ENCODE measurements at places on chromosomes 6 and 20.

- no peak for DNase-seq
Measured at GRCh38 chr20:35446356-35447078, 8.5 kb upstream of the GDF5 start.

DNA sequence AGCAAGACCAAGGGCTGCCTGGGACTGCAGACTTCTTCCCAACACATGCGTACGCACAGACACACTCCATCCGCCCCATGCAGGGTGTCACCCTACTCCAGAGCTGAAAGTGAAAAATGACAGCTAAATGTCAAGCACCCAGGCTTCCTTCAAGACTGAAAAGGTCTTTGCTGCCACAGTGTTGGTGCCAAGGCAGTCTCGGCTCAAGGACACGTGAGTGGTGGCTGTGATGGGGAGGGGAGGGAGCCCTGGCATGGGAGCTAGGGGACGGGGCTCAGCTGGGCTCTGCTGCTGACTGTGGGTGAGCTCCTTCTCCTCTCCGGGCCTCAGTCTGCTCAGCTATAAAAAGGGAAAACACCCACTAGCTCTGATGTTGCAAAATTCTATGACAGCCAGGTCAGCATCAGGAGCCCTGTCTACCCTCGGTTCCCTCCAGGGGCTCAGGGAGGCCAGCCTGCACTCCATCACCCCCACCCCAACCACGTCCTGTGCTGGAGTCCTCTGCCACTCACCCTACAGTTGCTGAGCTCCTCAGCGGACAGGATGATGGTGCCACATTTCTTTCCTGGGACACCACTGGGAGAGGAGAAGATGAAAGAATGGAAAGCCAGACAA is 47.6 kb downstream of the CPNE5 start:
- no peak for DNase-seq

- no peak for DNase-seq
Measured at GRCh38 chr6:15250187-15251168, 4.6 kb downstream of the JARID2 start.

DNA sequence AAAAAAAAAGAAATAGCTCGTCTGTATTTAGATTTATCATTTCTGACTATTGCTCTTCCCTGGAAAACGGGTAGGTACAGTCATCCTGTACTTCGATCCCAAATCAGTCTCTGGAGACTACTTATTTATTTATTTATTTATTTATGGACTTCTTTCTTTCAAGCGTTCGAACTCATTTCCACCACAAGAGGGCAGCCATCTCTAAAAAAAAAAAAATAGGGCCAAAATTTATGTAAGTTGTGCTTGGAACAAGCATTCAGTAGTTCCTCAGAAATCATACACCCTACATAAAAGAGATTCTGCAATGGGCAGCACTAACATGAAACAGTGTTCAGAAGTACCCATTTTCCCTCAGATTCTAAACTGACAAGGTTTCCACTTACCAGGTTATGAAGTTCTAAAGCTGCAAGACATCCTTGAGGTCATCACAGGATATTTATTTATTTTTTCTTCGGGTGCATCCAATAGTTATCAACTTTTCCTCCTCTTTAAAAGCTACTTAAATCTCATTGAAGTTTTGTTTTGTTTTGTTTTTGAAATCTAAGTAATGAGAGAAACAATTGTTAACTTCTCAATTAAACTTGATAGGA is 1.9 kb upstream of the BMP2 start:
- peak; percentile 66 for DNase-seq

GRCh38 chr6:11692451-11693376 is 85.9 kb downstream of the ADTRP start:
- DNase-seq = no peak

GRCh38 chr20:40329321-40329720 is 359.7 kb downstream of the MAFB start:
- DNase-seq = no peak

DNA sequence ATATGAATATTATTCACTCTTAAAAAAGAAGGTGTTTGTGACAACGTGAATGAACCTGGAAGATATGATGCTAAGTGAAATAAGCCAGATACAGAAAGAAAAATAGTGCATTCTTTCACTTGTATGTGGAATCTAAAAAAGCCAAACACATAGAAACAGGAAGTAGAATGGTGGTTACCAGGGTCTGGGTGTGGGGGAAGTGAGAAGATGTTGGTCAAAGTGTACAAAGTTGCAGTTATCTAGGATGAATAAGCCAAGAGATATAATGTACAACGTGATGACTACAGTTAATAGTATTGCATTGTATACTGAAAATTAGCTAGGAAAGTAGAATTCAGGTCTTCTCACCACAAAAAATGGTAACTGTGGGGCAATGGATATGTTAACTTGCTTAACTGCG is 151.1 kb upstream of the HCRTR2 start:
- peak; percentile 36 for DNase-seq

DNA sequence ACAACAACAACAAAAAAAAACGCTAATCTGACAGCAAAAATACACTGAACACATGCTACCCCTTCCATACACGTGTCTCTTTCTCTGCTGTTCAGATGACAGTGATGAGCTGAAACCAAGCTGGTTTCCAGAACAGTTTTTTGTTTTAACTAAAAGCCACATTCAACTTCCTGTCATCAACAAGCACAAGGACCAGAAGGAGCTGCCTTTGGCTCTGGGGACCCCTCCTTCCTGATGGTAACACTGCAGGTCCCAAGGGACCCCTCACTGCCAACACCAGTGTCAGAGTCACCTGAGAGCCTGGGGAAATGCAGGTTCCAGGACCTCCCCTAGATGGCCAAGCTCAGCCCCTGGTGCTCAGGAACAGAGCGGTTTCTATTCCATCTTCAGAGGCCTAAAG is 6.0 kb downstream of the CST7 start:
- no peak for DNase-seq
